Right ventricle myocardium inferior (tissue), 1 donor: ENCODE measurements at places on chromosomes 1 and 21. TPM values are rescaled to one million over a fixed set of nuclear protein-coding genes. Genes with fewer than 3 reads are reported as not detected.

Gene UBE2U
- total RNA-seq, result 0.95 TPM

Gene KANK4
- 0.95 TPM for total RNA-seq

Gene SLC16A4
- 2.6 TPM for total RNA-seq

Gene SETSIP
- not detected for total RNA-seq

Gene RGS1
- total RNA-seq, result 0.32 TPM

Gene ECM1
- 24.1 TPM for total RNA-seq
